ENCODE measurements at places on chromosomes 7 and 10.

DNA sequence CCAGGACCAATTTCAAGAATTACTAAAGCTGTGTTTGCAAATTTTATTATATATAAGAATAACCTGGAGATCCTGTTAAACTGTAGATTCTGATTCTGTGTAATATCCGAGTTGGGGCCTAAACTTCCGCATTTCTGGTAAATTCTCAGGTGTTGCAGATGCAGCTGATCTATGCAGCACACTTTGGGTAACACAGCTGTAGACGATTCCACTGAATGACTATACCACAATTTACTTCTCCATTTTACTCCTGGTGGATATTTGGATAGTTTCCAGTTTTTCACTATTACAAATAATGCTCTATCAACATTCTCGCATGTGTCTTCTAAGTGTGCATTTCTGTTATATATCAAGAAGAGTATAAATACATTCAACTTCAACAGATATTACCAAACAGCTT lies 7.5 kb downstream of the GDI2 start:
- no peak for DNase-seq

- peak; percentile 26 for DNase-seq
Observed at GRCh38 chr7:27064159-27064558, 31.6 kb downstream of the HOXA1 start.

DNA sequence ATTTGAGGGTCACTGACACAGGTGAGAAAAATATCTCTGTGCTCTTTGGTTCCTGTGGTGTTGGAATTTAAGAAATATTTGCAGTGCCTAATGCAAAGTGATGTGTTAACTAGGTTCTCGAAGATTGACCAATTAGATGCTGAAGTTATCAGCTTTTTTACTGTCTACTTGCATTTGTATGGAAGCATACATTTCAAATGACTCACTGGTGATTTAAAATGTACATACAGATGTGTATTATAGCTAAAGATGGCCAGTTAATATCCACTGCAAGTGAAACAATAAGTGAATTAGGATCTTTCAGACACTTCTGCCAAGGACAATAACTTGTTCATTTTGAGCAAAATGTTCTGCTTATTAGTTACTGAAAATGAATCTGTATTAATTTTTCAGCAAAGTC lies 205.0 kb downstream of the FANK1 start:
- no peak for DNase-seq

DNA sequence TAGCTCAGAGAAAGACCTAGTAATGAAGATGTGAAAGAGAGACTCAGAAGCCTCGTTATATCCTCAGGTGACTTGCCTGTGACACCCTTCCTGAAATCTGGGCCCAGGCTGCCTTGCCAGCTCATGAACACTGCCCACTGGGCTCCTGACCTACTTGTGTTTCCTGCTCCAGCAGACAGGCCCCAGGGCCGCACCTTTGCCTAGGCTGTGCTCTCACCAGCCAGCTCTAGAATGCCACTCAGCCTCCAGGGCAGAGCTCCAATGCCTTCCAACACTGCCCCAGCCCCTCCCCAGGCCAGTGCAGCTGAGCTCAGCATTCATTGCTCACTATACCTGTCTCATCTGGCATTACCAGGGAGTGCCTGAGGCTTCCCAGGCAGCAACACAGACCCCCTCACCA lies 94.3 kb downstream of the DLG5 start:
- DNase-seq = no peak

DNA sequence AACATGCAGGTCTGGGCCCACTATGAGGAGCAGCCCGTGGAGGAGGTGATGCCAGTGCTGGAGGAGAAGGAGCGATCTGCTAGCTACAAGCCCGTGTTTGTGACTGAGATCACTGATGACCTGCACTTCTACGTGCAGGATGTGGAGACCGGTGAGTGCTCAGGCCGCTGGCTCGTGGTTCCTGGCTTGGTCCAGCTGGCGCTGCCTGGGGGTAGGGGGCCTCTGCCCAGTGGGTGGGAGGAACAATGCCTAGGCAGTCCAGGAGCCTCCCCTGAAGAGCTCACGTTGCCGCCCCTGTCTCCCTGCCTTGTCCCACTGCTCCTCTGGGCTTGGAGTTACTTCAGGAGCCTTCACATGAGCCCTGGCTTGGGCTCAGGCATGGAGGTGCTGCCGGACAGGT lies 50.1 kb upstream of the LRRC4 start:
- DNase-seq = no peak

DNA sequence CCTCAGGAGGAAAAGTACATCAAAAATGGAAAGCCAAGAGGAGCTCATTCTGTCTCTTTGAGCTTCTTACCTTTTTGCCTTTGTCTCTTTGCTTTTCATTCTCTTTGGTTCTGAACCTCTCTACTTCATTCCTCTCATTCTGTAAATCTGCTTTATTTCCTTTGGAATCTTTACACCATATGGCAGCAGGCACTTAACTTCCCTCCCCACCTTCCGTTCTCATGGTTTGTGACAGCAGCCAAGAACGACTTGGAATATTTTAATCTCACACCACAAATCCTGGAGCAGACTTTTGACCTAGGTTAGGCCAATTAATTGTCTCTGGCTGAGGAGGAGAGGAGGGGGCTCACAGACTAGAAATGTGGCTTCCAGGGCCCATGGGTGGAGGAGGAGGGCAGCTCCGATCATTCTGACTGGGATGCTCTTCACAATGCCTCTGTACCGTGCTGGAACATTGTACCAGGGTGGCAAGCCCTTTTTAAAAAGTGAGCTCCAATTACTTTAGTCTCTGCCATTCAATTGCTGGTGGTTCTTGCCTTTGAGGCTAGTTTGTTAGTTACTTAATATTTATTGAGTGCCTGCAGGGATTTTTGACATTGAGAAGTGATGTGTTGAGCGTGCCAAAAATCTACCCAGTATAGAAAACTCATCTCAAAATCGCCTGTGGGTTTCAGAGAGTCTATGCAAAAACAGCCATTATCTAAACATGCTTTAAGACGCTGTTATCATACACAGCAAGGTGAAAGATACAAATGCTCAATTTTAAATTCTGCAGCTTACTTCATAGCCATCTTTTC lies 386.6 kb downstream of the DPP6 start:
- no peak for DNase-seq

- DNase-seq = peak; percentile 97
Observed at GRCh38 chr7:66628361-66629221, at the start of gene KCTD7. Gene KCTD7, plus strand, starts transcription at chr7:66628881. Its CDS starts 184 bp downstream, at chr7:66629065.

- DNase-seq = no peak
Observed at GRCh38 chr10:52633266-52633665, 139.3 kb downstream of the MBL2 start.

DNA sequence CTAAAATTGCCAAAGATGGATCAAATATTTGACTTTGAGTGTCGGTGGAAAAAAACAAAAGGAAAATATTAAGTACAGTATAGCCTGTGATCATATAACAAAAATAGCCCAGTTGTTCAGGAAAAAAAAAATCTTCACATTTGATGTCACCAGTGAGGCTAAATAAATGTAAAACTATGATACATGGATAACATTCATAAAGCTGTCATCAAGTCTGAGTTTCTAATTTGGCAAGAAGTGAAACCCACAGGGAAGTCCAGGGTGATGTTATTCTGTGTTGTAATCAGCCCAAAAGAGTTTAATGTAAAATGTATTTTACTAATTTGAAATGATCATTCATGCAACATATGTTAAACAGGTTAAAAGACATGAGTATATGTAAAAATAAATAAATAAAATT lies 908.0 kb downstream of the PCDH15 start:
- DNase-seq = no peak

- DNase-seq = peak; percentile 30
Observed at GRCh38 chr7:143429770-143430698, 13.2 kb upstream of the TAS2R60 start.

GRCh38 chr7:156058248-156058647 lies 246.0 kb upstream of the SHH start:
- DNase-seq = no peak

DNA sequence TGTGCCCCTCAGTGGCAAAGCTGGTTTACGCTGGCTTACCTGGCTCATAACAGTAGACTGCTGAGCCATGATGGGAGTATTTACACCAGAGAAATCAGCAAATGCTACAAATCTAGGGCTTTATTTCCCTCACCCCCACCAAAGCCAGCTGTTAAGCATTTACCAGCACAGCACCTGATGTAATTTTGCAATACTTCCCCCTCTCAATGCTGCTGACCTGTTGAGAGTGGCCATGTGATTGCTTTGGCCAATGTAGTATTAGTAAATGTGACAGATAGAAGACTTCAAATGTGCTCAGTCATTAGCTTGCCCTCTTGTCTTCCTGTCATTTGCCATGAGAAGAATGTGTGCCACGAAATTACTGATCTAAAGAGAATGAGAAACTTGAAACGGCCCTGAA lies 46.6 kb downstream of the HERPUD2 start:
- no peak for DNase-seq

DNA sequence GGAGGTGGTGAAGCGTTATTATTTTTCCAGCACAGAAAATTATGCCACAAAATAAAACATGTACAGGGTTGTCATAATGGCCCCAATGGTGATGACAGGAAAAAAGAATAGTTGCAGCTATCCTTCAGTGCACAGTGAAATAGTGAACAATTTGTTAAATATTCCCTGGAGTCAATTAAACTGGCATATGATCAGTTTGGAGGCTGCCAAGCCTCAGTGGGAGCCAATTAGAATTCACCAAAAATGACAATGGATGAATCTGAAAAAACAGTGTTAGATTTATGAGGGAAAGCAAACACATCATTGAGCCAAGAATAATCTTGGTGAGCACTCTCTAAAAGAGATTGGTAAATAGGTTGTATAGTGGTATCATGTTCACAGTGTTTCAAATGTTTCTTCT lies 146.3 kb downstream of the OTUD1 start:
- no peak for DNase-seq

- no peak for DNase-seq
Observed at GRCh38 chr10:55641601-55642000, 719.5 kb downstream of the ZWINT start.

DNA sequence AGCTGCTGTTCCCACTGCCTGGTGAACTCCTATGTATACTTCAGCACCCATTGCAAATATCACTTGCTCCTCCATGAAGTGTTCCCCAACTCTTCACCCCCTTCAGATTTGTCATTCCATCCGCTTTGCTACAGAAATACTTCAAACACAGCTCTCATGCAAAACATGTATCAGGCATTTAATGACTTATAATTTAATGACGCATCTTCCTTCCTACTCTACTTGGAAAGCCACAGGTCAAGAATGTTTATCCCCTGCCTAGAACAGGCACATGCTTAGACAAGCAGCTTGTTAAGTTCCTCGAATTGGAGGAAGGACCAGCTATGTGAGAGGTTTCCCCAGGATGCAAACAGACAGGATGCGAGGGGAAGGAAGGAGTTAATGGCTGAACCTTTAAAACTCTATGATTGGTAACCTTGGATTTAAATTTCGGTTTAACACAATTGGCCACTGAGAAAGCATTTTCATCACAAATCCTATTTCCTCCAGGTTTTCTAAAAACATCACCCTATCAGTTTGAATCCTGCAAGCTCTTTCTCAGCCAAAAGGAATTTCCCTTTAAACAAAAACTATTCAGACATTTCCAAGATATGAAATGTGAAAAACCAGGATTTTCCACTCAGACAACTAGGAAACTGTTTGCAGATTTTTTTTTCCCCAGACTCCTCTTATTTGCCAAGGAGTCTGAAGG lies 11.5 kb downstream of the CREB3L2 start:
- DNase-seq = peak; percentile 93

GRCh38 chr10:117734731-117735405 lies 192.3 kb downstream of the EMX2 start:
- no peak for DNase-seq

- no peak for DNase-seq
Observed at GRCh38 chr10:132704008-132704814, 81.7 kb downstream of the NKX6-2 start.

GRCh38 chr7:64878684-64879083 lies 24.4 kb upstream of the ZNF273 start:
- DNase-seq = no peak

DNA sequence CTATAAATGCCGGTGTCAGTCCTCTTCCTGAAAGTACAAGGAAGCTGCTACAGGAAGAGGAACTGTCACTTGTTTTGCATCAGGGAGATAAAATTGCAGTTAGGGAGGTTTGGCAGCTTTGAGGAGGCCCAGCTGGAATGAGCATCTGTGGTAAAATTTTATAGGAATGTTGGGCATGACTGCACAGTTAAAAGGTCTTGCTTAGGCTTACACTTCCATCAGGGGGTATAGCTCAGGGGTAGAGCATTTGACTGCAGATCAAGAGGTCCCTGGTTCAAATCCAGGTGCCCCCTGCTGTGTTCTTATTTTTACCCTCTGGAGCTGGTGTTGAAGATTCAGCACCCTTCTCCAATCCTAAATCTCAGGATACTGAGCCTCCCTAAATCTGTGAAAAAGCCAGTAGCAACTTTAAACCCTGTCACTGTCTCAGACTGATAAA lies 65.9 kb downstream of the ZNF467 start:
- peak; percentile 39 for DNase-seq

GRCh38 chr7:27600247-27600646 lies 62.4 kb downstream of the HIBADH start:
- DNase-seq = peak; percentile 22
